ENCODE measurements at places on chromosomes 4 and X.

DNA sequence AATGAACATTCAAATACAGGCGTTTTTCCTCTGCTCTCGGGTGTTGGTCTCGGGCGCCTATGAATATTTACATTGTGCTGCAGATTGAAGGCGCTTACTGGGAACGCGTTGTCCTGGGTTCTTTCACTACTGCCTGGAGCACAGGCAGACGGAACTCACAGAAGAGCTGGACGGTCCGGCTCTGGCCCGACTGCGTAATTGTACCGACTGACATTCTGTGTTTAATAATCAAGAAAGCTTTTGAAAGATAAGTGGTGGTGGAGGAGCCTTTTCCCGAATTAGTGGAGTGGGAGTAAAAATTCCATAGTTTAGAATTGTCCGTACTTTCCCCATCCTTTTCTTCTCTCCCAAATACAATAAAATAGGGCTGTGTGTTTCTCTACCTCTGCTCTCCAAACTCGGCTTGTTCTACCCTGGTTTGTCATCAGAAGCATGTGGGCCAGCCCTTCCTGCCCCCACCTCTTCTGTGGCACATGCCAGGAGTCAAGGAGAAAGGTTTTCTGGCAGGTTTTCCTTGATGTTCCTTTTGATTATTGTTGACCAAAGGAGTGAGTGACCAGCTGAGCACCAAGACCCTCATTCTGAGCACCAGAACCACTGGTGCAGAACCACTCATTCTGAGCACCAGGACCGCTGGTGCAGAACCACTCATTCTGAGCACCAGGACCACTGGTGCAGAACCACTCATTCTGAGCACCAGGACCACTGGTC lies 2.3 kb downstream of the FHDC1 start:
- DNase-seq: no peak

DNA sequence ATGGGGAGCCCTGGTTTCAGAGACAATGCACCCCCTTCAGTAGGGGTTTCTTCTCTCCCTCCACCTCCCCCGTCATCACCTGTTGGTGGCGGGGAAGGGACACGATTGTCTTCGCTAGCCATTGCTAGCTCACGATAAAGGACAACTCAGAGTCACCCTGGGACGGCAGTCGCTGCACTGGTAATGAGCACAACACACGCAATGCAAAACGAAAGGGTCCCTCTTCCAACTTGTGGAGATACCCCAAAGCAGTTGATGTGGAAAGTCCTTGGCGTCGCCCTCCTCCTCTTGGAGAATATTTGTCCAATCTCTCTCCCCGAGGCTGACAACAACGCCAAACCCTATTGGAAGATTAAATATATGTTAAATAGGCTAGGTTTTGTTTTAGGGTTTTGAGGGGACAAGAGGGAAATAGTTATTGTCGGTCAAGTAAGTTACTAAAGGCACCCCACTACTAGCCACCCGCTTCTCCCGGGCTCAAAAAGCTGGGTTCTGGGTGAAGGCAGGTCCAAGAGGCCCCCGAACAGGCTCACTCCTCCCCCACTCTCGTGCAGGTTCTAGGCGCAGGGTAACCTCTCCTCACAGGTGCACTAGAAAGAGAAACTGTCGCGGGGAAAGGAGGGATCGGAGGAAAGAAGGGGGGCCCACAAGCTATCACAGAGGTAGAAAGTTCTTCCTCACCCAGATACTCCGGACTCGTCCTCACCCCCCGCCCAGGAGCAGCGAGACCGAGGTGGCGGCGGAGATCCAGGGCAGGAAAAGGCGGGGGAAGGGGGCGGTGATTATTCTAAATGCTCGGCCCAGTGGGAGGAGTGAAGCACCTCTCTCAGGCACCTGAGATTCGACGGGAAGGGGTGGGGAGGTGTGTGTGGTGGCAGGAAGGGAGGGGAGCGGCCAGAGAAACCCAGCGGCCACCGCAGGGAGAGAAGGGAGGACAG lies at the start of gene LRBA:
LRBA (minus strand) TSS at position 764 of the 938 bp plus-strand sequence; CDS start at position 122, 642 bp downstream.
- peak; percentile 53 for DNase-seq

GRCh38 chrX:139969286-139969685 lies 4.0 kb upstream of the CXorf66 start:
- no peak for DNase-seq

DNA sequence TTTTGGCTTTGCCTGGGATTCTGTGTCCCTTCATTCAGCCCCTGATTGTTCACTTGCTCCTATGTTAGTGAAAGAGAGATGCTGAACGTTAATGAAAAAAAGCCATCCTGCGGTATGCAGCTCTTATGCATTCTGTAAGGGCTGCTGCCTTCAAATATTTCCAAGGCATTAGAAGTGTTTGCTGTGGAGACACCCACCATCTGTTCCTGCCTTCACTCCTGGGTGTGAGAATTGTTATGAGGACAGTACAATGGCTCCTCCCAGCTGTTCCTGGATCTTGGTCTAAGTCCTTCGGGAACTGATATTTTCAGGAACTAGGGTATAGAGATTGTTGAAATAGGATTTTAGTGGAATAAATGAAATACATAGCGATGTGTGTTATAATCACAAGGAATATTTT lies 427.1 kb upstream of the FAM47C start:
- DNase-seq: no peak

- DNase-seq: no peak
Observed at GRCh38 chr4:27836523-27836922, 975.9 kb downstream of the STIM2 start.

DNA sequence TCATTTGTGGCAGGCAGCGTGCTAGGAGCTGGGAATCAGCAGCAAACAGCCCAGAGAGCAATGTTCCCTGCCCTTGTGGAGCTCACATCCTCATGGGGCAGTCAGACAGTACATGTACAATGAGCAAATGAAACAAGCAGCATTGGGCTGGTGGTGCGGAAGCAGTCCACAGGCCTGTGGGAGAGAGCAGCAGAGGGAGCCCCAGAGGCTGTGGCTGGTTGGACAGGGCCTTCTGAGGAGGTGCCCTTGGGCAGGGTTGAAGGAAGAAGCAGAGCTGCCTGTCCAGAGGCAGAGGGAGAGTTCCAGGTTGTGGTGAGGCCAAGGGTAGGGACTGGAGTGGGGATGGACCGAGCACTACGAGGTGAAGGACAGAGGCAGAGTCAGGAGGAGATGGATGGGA lies 22.5 kb downstream of the MMGT1 start:
- DNase-seq: no peak
